Chondrocyte (in vitro differentiated cells): ENCODE measurements at places on chromosomes 12 and 14.

- H3K4me1 ChIP-seq = no peaks in the 10 kb centered on the region
- no peaks in the 10 kb centered on the region for H3K27me3 ChIP-seq
- H3K27ac ChIP-seq = no peak overlapping the region
- peaks cover 4% of the 10 kb centered on the region for H3K36me3 ChIP-seq
- no peak for DNase-seq
These were observed 8.3 kb downstream of the DERA start for GRCh38 chr12:15919418-15919817.

- H3K27ac ChIP-seq = no peak overlapping the region
- no peaks in the 10 kb centered on the region for H3K36me3 ChIP-seq
- H3K27me3 ChIP-seq = no peaks in the 10 kb centered on the region
These were observed 265.9 kb upstream of the PRICKLE1 start for GRCh38 chr12:42855362-42855950.

- H3K4me1 ChIP-seq = peaks cover 10% of the 10 kb centered on the region
- H3K36me3 ChIP-seq = no peaks in the 10 kb centered on the region
- no peak overlapping the region for H3K27ac ChIP-seq
- no peak overlapping the region for H3K4me3 ChIP-seq
- H3K27me3 ChIP-seq = peaks cover 20% of the 10 kb centered on the region
These were observed 38.0 kb upstream of the PPFIA2 start for GRCh38 chr12:81797100-81797499.

- no peak overlapping the region for H3K4me3 ChIP-seq
- no peak for DNase-seq
- no peaks in the 10 kb centered on the region for H3K27me3 ChIP-seq
- H3K36me3 ChIP-seq = peaks cover 14% of the 10 kb centered on the region
These were observed 20.1 kb upstream of the AKAP5 start for GRCh38 chr14:64444984-64445845.

GRCh38 chr12:105259226-105259625 lies 23.3 kb upstream of the APPL2 start:
- no peak overlapping the region for H3K4me3 ChIP-seq
- no peak for DNase-seq
